ENCODE measurements at places on chromosomes 12 and 14. TPM values are rescaled to one million over a fixed set of nuclear protein-coding genes. Genes with fewer than 3 reads are reported as not detected.
A peak's percentile ranks its signal among the peaks of the same experiment; 100 is the strongest.

DNA sequence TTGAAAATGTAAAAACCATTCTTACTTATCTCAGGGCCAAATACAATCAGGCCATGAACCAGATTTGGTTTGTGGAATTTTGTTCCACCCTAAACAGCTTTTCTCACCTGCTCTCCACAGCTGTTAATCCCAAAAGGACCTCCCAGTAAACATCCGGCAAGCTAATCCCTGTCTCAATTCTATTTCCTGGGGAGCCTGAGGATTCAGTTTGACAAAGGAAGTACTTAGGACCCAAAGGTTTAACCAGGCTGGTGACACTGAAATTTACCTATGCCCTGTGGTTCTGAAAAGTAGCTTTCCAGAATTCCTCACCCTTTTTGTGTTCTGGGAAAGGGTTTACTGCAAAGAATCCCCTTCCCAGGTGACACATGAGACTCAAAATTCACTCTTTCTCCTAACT lies 15.0 kb downstream of the CAPZA3 start:
- no peak overlapping the region for H3K4me3 ChIP-seq
- peaks cover 27% of the 10 kb centered on the region for H3K4me1 ChIP-seq
- H3K36me3 ChIP-seq: no peaks in the 10 kb centered on the region
- DNase-seq: no peak
- no peaks in the 10 kb centered on the region for H3K27me3 ChIP-seq
- no peak overlapping the region for H3K27ac ChIP-seq

GRCh38 chr12:23631786-23632377 lies 317.6 kb downstream of the SOX5 start:
- no peak for DNase-seq
- H3K4me3 ChIP-seq: no peak overlapping the region
- no peaks in the 10 kb centered on the region for H3K27me3 ChIP-seq
- H3K4me1 ChIP-seq: no peaks in the 10 kb centered on the region
- H3K36me3 ChIP-seq: no peaks in the 10 kb centered on the region

DNA sequence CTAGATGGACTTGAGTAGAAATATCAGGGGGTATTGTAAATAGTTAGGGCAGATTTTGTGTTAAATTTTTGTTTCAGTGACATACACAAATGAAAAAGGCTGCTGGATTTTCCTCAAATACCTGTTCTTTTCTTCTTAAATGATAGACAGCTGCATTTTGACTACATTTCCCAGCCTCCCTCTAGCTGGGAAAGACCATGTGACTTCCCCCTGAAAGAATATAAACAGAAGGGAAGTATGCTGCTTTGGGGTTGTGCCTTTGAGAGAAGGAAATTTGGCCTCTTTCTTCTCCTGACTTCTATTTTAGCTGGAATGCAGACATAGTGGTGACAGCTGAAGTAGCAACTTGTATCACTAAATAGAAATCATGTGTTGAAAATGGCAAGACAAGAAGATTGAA lies 476.1 kb upstream of the SYT1 start:
- no peak overlapping the region for H3K27ac ChIP-seq
- no peak for DNase-seq
- H3K36me3 ChIP-seq: no peaks in the 10 kb centered on the region
- H3K27me3 ChIP-seq: no peaks in the 10 kb centered on the region
- H3K4me1 ChIP-seq: no peaks in the 10 kb centered on the region

GRCh38 chr12:57489157-57489641 lies 1.3 kb downstream of the MARS1 start:
- no peaks in the 10 kb centered on the region for H3K27me3 ChIP-seq
- peak overlapping the region; percentile 95 for H3K4me3 ChIP-seq
- H3K4me1 ChIP-seq: peaks cover 29% of the 10 kb centered on the region
- DNase-seq: no peak

GRCh38 chr12:108312073-108312659 lies 26.9 kb downstream of the CMKLR1 start:
- no peaks in the 10 kb centered on the region for H3K27me3 ChIP-seq
- no peak overlapping the region for H3K4me3 ChIP-seq
- DNase-seq: no peak

DNA sequence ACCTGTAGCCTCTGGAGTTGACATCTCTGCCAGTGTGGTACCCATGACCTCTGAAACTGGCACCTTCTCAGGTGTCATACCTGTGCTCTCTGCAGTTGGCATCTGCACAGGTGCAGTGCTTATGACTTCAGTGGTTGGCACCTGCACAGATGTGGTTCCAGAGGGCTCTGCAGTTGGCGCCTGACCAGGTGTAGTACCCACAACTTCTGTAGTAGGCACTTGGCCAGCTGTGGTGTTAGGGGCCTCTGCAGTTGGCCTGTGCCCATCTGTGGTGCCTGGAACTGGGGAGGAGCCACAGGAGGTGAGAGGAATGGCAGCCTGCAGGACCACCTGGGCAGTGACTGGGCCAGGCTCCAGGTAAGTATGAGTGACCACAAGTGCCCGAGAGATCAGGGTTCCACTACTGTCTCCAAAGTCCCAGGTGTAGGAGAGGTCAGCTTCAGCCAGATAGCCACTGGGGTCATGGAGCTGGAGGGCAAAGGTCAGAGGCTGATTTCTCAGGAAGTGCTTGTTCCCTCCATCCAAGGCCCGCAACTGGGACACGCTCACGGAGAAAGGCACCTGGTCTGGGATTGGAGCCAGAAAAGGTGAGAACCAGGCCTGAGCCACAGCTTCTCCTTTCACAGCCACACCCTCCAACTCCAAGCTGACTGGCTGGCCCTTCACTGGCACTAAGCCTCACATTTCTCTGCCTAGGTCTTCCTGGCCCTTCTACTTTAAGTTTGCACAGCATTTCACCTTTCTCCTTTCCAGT lies 8.6 kb downstream of the PMEL start:
- no peaks in the 10 kb centered on the region for H3K27me3 ChIP-seq
- H3K27ac ChIP-seq: peak overlapping the region; percentile 29
- no peak overlapping the region for H3K4me3 ChIP-seq
- DNase-seq: peak; percentile 72
- peaks cover 12% of the 10 kb centered on the region for H3K4me1 ChIP-seq

GRCh38 chr12:124538194-124539082 lies 29.0 kb downstream of the NCOR2 start:
- H3K4me1 ChIP-seq: peaks cover 52% of the 10 kb centered on the region
- no peak overlapping the region for H3K4me3 ChIP-seq
- DNase-seq: no peak
- H3K27ac ChIP-seq: peak overlapping the region; percentile 37

DNA sequence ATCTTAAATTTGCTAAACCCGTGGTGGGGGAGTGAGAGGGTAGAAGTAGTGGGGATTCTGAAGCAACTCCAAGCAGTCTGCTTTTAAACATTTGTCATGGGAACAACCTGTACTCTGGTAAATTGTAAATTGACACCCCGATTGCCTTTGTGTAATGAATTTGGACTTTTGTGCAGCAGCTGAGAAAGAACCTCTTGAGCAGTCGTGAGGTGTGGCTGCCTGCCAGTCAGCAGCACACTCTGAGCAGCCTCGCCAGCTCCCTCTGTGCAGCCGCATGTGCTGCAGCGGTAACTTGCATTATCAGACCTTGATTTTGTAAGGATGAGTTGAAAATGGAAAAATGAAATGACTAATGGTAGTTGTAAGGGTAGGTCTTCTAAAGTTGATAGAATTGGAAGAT lies 74.3 kb downstream of the SUSD6 start:
- peak overlapping the region; percentile 68 for H3K27ac ChIP-seq
- peaks cover 73% of the 10 kb centered on the region for H3K4me1 ChIP-seq
- H3K36me3 ChIP-seq: no peaks in the 10 kb centered on the region
- no peak overlapping the region for H3K4me3 ChIP-seq

DNA sequence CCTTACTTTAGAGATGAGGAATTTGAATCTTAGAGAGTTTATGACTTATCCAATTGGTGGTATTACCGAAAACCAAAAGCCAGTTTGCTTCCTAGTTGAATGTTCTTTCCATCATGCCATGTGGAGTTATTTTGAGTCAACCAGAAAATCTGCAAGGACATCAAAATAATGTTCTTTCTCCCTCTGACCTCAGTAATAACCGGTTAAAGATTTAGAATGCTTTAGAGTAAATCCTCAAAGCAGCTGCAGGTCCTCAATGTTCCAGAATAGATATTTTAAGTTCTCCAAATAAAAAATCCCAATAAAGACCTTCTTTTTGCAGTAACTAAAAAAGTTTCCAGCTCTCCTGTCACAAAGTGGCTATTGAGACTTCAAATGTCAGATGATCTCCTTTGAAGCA lies 396.6 kb downstream of the ADAMTS20 start:
- no peaks in the 10 kb centered on the region for H3K27me3 ChIP-seq
- DNase-seq: no peak
- no peak overlapping the region for H3K4me3 ChIP-seq
- no peak overlapping the region for H3K27ac ChIP-seq

DNA sequence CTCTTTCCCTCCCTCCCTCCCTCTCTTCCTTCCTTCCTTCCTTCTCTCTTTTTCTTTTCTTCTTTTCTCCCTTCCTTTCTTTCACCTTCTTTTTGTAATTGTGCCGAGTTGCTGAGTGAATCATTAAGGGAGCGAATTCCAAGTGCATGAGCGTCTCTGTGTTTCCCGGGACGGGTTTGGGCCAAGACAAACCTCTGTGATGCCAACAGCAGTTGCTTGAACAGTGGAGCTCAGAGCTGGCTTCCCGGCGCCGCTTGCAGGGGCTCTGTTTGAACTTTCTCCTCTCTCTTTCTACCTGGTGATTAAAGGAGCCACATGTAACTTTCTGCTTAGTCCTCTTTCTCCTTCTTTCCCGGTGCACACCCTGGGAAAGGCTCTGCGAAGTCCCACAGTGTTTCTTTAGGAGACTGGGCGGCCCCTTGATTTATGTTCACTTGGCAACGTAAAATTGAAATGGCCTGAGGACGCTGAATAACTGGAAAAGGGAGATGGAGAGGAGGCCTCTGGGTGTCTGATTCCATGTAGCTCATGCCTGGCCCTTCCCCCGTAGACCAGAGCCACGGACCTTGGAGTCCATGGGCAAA lies 33.7 kb upstream of the MAP1LC3B2 start:
- H3K27me3 ChIP-seq: no peaks in the 10 kb centered on the region
- H3K27ac ChIP-seq: peak overlapping the region; percentile 77
- H3K4me3 ChIP-seq: no peak overlapping the region
- peaks cover 39% of the 10 kb centered on the region for H3K4me1 ChIP-seq

DNA sequence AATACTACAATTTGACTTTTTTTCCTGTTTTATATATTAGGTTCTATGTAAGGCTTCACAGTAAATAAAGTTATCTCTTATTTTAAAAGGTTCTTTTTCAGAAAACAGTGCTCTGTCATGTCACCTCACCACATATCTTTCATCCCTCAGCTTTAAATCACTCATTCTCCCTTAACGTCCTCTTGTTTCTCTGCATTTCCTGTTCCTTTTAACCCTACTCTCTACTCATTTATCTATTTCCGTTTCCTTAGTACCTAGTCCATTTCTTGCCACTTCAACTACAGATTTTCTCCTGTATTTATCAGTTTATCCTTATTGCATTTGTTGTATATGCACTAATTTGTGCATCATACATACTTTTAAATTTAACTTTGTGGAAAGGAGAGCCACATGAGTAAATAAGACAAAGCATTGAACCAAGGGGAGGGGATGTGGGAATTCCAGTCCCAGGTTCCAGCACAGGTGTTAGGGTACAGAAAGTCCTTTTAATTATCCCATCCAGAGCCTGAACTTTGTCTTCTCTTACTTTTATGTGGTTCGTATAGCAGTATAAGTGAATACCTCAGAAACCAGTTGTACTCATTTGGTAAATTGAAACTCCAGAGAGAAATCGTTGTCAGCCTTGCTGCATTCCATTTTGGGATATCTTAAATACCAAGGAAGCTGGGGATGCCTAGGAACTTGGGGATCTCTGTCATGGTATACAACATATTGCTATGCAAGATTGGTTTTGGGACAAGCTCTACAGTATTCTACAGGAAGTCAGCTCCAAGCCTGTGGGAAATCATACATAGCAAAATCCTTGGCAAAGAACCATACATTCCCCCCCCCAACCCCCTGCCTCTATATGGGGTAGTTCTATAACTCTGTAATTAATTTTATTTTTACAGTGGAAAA lies 120.5 kb downstream of the DIP2B start:
- no peaks in the 10 kb centered on the region for H3K27me3 ChIP-seq
- H3K27ac ChIP-seq: no peak overlapping the region
- peaks cover 18% of the 10 kb centered on the region for H3K4me1 ChIP-seq
- H3K36me3 ChIP-seq: peaks cover 36% of the 10 kb centered on the region

GRCh38 chr12:57248934-57249742 lies 1.8 kb downstream of the STAC3 start:
- H3K36me3 ChIP-seq: peaks cover 9% of the 10 kb centered on the region
- peaks cover 2% of the 10 kb centered on the region for H3K4me1 ChIP-seq
- H3K4me3 ChIP-seq: no peak overlapping the region
- DNase-seq: no peak
- H3K27me3 ChIP-seq: peaks cover 2% of the 10 kb centered on the region

DNA sequence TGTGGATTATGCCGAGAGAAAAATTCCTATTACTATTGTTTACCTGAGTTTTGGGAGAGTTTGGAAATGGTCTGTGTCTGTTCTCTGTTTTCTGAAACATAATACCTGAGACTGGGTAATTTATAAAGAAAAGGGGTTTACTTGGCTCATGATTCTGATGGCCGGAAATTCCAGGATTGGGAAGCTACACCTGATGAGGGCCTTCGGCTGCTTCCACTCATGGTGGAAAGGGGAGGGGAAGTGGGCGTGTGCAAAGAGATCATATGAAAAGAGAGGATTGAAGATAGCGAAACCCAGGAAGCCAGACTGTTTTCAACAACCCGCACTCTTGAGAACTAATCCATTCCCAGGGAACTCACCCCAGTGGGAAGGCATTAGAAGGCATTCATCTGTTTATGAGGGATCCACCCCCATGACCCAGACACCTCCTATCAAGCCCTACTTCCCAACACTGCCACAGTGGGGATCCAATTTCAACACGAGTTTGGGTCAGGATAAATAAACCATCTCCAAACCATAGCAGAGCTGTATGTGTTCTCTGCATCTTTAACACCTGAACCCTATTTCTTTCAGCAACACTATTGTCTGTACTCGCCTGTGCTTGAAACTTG lies 51.1 kb downstream of the APAF1 start:
- no peak overlapping the region for H3K4me3 ChIP-seq
- no peaks in the 10 kb centered on the region for H3K27me3 ChIP-seq
- peaks cover 63% of the 10 kb centered on the region for H3K36me3 ChIP-seq

GRCh38 chr12:48779869-48780268 lies 9.0 kb downstream of the ADCY6 start:
- peaks cover 42% of the 10 kb centered on the region for H3K4me1 ChIP-seq
- peak overlapping the region; percentile 68 for H3K27ac ChIP-seq
- DNase-seq: no peak
- H3K27me3 ChIP-seq: no peaks in the 10 kb centered on the region
- H3K36me3 ChIP-seq: peaks cover 46% of the 10 kb centered on the region
- H3K4me3 ChIP-seq: no peak overlapping the region

Gene TMEM179
- 4.6 TPM for total RNA-seq

Gene ALX1
- total RNA-seq: not detected

Gene ZDHHC22
- total RNA-seq: not detected

Gene HRK
- not detected for total RNA-seq

Data from stomach (tissue), 19 donors.